ENCODE measurements at places on chromosomes 3 and 15.

DNA sequence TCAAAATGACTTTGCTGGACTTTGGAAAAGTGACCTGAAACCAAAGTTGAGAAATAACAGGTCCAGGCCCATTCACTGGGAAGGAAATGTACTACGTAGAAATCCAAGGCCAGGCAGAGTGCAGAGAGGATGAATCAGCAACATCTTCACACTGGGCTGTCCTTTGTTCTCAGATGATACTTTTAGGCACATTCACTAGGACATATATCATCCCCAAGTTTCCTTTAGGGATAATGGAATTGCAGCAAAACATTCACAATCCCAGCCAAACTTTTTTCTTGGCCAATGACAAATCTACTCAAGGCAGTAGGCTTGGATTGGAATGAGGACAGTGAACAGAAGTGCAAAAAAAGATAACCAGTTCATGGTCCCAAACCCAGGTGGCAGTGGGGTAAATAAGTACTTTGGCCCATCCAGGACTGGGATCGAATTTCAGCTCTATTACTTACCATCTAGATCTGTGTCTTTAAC is 75.1 kb downstream of the CLDN11 start:
- peak; percentile 84 for DNase-seq

DNA sequence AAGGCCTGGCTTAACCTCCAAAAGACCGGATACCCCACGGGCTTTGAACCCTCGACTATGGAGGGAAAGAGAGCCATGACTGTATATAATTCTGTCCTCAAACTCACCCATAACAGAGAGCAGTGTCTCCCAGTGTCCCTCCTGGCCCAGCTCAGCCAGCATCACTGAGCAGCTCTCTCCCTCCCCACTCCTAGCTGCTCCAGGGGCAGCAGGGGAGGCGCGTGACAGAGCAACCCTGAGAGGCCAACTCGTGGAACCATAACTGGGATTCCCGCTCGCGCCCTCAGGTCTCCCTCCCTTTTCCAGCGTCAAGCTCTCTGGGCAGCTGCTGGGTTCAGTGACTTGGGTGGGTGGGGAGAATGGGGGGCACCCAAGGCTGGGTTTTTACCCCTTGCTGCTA is 561 bp upstream of the CPLX3 start:
- no peak for DNase-seq

DNA sequence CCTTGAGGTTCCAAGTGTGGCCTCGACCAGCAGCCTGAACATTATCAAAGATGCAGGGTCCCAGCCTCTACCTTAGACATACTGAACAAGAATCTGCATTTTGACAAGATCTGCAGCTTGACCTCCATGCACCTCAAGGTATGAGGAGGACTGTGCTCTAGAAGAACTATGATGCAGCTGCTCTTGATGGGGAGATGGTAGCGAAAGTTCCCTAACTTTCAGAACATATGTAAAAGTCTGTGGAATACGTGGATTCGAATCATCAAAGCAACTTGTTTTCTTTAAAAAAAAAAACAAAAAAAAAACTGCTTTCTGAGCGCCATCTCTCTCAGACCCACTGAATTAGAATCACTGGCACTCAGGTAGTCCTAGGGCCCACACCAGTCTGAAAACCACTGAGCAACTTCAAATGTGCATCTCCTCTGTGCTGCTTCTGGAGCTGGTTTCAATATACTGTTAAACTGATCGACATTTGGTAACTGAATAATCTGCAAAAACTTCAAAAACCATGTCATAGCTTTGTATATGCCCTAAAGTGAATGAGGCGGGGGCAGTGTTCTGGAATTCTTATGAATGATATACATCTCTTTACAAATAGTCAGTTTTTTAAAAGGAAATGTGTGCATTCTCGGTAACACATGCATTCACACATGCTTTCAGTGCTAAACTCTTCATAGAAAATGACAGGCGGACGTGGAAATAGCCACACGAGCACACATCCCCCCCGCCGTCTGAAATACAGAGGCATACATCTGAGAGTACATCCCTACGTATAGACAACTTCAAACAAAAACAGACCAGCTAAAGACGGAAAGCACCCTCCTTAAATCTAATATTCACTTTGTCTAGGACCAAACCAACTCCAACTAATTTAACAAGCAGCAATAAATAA is 128.8 kb downstream of the FOXP1 start:
- DNase-seq, result no peak

GRCh38 chr3:39707314-39707909 is 102.0 kb upstream of the MYRIP start:
- peak; percentile 54 for DNase-seq

- no peak for DNase-seq
Measured at GRCh38 chr3:32128936-32129335, 22.5 kb downstream of the GPD1L start.

GRCh38 chr15:40439960-40440742 is 602 bp upstream of the BAHD1 start:
- DNase-seq, result peak; percentile 51

GRCh38 chr3:120661106-120661905 is 20.7 kb downstream of the HGD start:
- DNase-seq, result peak; percentile 39

GRCh38 chr3:10780922-10781321 is 35.1 kb upstream of the SLC6A11 start:
- no peak for DNase-seq

DNA sequence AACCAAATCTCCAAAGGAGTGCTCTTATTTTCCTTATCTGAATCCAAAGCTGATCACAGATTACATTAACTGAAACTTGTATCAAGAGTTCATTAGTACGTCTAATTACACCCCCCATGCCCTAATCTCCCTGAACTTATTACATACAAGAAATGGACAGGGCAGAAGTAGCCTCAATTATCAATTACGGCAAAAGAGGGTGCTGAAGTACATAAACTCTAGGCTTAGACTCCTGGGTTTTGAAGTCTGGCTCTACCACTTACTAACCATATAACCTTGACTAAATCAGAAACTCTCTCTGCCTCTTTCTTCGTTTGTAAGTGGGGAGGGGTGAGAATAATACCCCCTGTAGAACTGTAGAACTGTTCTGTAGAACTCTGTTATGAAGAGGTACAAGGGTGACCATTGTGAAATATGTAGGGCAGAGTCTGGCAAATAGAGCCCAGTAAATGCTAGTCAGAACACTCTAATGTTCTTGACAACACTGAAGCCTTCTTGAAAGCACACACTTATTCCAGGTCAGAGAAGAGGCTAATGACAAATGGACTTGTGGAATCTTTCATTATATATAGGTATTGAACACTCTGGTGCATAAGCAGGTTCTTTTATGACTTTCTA is 19.6 kb upstream of the OR5K4 start:
- no peak for DNase-seq

- peak; percentile 70 for DNase-seq
Measured at GRCh38 chr3:152019508-152019907, 146.1 kb downstream of the SUCNR1 start.

DNA sequence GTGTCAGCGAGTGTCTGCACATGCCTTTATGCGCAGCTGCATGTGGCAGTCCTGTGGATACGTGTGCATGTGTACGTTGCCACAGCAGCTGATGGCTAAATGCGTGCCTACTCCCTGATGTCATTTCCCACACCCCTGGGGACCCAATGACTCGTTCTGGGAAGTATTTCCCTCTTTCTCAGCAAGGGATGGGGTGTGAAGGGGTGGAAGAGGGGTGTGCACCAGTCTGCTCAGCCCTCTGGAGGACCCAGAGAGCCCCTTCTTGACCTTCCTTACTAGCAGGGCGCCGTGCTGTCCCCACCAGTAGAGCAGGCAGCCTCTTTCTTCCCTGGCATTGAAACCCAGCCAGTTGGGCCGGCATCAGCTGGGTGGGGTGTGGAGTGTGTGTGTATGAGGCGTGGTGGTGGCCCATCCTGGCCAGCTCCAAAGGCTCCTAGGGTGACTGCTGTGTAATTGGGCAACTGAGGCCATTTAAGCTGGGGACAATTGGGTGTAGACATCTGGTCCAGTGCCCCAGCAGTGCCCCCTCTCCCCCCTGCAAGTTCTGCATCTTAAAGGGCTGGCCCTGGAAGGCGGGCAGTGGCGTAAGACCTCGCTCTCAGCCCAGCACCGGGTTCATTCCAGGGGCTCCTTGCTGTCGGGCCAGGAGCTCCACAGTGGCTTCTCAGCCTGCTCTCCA is 19.2 kb downstream of the SNX33 start:
- DNase-seq, result peak; percentile 100

GRCh38 chr15:40714144-40714543 is 19.2 kb downstream of the RAD51 start:
- no peak for DNase-seq

GRCh38 chr15:101046826-101047225 is 127.7 kb downstream of the LRRK1 start:
- DNase-seq, result no peak

Measured in EH (cell line).